ENCODE measurements at places on chromosomes 6 and 20.

DNA sequence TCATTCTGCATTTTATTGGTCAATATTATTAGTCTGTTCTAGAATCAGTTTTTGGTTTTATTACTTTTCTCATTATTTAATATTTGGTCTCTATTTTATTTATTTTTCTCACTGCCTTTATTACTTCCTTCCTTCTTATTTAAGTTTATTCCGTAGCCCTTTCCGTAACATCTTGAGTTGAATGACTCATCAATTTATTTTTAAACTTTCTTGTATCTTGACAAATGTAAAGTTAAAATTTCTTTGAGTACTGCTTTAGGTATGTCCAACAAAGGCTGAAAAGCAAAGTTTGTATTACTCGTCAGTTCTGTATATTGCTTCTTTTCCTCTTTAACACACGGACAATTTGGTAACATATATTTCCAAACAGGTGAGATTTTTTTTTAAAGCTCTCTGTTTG lies 192.0 kb downstream of the CD109 start:
- no peak for DNase-seq

DNA sequence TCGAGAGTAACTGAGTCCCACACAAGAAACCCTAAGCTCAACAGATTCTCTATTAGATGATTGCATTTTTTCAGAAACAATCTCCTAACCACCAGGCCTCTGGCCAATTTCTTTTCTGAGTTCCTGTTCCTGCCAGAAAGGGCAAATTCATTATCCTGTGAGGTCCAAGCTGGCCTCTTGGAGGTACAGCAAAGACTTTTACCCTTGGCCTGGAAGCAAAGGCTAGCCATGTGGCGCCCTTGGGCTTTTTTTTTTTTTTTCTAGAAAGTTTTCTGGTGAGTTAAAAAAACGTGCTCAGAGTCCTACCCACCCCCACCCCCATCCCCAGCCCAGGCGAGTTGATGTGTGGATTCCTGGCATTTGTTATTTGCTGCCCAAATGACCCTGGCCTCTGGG lies 59.0 kb upstream of the EEF1A1 start:
- DNase-seq: no peak

DNA sequence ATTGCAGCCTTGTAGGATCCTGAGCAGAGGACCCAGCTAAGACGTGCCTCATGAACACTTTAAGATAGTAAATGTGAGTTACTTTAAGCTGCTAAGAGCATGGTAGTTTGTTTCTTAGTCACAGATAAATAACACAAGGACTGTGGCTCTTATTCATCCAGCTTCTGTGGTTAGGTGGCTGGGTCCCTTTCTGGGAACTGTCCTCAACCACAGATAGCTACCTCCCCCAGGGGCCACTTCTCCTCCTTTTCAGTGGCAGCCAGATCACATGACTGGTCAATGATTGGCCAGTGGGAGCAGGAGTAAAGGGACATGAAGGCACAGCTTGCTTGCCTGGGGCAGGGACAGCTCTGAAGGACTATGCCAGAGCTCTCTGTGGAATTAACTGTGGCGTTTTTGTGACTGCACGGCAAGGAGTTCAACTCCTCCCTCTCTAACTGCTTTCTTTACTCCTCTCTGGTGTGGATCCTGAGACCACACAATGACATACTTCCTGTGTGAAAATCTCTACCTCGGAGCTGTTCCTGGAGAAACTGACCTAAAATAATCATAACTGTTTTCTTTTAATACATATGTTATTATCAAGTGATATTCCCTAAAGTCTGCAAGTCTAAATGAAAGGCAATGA lies 76.5 kb downstream of the NRN1 start:
- DNase-seq: no peak

DNA sequence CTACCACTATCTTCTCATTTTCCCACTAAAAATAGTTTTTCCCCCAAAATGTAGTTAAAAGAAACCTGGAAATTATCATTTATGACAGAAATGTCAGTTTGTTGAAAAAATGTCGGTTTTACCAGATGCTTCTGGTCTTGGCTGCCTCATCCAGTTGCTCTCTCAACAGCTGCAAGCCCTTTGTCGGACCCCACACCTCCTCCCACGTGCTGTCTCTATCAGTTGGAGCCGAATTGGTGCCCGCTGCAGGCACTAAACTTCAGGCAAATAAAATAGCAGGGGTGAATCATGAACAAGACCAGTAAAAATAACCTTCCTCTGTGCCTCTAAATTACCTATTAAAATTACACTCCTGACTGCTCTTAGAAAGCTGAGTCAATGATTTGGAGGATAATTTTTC lies 129.5 kb upstream of the CEP162 start:
- no peak for DNase-seq

DNA sequence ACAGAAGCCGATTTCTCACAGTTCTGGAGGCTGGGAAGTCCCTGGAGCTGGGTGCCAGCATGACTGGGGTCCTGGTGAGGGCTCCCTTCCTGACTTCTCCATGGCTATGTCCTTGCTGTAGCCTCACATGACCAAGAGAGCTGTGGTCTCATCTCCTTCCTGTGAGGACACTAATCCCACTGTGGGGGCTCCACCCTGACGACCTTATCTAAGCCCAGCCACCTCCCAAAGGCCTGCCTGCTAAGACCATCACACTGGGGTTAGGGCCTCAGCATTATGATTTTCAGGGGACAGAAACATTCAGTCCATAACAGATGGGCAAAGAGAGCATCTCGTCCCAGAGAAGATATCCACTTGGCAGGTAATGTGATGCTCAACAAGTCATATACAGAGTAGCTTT lies 16.8 kb downstream of the RPP40 start:
- DNase-seq: no peak

- DNase-seq: no peak
These were observed 111.3 kb downstream of the BCKDHB start for GRCh38 chr6:80217794-80218193.

- no peak for DNase-seq
These were observed 212.5 kb downstream of the CDH4 start for GRCh38 chr20:61464307-61465303.

- no peak for DNase-seq
These were observed 91.2 kb downstream of the CARMIL1 start for GRCh38 chr6:25370178-25371036.

GRCh38 chr20:79565-79964 lies 7.9 kb upstream of the DEFB125 start:
- DNase-seq: no peak

- DNase-seq: no peak
These were observed 66.5 kb downstream of the COL9A1 start for GRCh38 chr6:70236343-70236742.

DNA sequence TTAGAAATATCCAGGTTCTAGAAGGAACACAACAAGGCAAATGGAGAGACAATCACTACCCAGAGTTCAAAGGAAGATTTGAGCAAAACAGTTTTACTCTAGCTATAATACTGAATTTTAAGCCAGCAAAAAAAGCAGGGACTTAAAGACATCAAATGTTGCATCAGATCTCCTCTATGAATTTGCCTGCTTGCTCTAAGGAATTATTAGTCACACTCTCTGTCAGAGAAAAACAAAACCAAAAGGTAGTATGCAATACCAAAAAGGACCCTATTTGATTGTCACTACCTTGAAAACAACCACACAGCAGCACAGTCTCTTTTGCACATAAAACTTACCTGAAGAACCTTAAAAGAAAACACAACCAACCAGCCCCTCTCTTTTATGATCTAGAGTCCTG lies 46.3 kb downstream of the BTBD9 start:
- no peak for DNase-seq

- DNase-seq: peak; percentile 90
These were observed 4.6 kb downstream of the TP53TG5 start for GRCh38 chr20:45373353-45374100.

DNA sequence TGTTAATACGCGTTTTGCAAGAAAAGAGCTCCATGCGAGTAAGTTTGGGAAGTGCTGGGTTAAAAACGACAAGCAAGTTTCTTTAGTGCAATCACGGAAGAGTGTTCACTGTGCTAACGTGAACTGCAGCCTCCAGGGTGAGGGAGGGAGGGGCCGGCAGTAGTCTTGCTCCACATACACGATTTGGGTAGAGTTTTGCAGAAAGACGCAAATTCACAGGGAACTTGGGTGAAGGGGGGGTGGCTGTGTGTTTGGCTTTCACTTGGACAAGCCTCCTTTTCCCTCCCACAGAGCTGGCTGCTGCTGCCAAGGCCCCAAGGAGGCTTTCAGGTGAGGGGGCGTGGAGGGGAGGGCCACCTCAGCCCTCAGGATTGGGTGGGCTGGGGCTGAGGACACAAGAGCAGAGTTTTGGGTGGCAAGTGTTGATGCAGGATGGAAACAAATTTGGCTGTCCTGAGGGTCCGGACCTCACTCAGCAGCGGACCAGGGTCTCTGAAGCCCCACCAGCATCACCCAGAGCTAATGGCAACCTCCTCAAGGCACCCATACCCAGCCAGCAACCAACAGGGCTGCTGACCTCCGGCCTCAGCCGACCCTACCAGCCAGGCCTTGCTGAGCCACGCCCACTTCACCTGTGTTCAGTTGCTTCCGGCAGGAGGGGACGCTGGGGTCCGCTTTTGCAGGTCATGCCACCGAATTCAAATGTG lies 204.5 kb downstream of the ERMARD start:
- DNase-seq: no peak

GRCh38 chr6:13614126-13614925 lies 809 bp upstream of the NOL7 start:
- DNase-seq: no peak

DNA sequence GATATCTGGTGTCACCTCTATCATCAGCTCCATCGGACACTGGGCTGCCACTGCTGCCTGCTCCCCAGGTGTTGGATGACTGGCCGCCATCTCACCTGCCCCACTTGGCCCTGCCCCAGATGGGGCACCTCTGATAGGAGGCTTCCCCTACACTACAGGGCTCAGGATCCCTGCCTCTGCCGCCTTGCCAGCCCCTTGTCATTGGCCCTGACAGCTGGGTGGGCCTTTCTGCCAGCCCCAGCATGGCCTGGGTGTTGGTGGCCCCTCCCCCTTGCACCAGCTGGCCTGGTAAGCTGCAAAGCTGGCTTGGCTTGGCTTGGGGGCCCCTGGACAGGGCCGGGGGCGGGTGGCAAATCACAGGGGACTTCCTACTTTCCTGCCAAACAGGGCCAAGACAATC lies 10.6 kb downstream of the PACSIN1 start:
- no peak for DNase-seq

- no peak for DNase-seq
These were observed 1078.4 kb downstream of the KIF16B start for GRCh38 chr20:15494851-15495250.

- no peak for DNase-seq
These were observed 8.1 kb downstream of the CFAP61 start for GRCh38 chr20:20060234-20060998.

- peak; percentile 89 for DNase-seq
These were observed at the start of gene PPP1R16B for GRCh38 chr20:38805502-38805957. TSS of gene PPP1R16B (plus strand) at chr20:38805697. CDS start at chr20:38835926, 30,229 bp downstream.

- DNase-seq: peak; percentile 76
These were observed 50.9 kb upstream of the DACT2 start for GRCh38 chr6:168370310-168370991.

DNA sequence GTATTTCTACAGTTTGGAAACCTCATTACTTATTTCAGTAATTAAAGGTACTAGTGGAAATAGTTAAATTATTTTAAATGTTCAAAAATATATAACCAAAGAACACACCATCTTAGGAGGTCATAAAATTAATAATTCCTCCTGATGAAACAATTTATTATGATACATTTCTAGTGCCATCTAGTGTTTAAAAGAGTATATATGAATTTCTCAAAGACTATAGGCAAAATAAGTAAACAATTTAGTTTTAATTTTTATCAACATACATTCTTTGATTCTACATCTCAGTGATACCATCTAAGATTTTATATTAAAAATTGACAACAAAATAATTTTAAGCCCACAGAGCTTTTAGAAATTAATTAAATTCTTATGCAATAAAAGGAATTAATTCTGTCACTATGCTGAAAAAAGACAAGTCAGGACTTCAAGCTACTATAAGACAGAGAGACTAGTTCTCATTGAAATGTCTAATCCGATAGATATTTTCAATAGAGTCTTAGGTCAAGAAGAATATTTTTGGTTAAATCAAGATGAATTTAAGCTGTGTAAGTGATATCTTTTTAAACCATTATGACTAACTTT lies 107.8 kb upstream of the RNF217 start:
- DNase-seq: no peak

DNA sequence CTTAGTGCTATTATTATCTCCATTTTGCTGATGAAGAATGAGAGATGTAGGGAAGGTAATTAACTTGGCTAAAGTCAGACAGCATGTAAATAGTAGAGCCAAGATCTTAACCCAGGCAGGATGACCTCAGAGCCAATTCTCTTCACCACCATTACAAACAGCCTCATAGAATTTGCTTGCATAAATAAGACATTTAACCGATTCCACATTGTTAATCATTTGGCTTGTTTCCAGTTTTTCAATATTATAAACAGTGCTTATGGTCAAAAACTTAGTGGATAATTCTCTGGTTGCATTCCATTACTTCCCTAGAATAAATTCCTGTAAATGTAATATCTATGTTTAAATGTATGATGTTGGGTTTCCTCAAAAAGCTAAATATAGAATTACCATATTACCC lies 19.1 kb upstream of the PRDM1 start:
- no peak for DNase-seq

DNA sequence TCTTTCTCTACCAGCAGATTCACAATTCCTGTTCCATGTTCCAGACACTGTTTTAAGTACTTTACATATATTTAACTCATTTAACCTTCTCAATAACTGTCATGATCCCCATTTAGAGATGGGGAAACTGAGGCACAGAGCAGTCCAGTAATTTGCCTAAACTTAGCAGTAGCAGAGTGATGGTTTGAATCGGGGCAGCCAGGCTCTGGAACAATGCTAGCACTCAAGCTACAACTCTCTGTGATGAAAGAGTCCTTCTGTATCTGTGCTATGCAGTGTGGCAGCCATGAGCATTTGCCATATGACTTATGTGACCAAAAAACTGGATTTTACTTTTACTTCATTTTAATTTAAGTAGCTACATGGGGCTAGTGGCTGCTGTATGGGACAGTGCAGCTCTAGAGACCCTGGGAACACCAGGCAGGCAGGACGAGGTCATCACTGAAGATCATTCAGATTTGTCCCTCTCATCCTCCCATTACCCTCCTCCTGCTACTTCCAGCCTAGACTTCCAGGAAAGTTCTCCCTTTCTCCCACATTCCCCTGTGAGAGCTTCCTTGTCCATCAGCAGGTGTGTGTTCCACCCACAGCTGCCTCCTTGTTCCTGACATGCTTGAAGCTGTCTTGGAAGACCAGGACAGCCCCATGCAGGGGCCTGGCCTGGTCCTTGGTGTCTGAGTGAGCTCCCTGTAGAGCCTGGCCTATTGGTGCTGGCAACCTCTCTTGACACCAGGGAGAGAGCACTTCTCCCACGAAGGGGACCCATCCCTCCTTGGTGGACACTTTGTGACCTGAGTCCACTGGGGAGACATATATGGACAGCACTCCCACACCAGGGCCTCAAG lies 157.0 kb downstream of the MRPL14 start:
- no peak for DNase-seq
